ENCODE measurements at places on chromosomes 6 and 20. TPM values are rescaled to one million over a fixed set of nuclear protein-coding genes. Genes with fewer than 3 reads are reported as not detected.

GGTLC1 gene
- not detected for total RNA-seq

APOM gene
- 5.0 TPM for total RNA-seq

- DNase-seq = no peak
Observed at GRCh38 chr6:77036400-77036799, 426.9 kb downstream of the HTR1B start.

DNA sequence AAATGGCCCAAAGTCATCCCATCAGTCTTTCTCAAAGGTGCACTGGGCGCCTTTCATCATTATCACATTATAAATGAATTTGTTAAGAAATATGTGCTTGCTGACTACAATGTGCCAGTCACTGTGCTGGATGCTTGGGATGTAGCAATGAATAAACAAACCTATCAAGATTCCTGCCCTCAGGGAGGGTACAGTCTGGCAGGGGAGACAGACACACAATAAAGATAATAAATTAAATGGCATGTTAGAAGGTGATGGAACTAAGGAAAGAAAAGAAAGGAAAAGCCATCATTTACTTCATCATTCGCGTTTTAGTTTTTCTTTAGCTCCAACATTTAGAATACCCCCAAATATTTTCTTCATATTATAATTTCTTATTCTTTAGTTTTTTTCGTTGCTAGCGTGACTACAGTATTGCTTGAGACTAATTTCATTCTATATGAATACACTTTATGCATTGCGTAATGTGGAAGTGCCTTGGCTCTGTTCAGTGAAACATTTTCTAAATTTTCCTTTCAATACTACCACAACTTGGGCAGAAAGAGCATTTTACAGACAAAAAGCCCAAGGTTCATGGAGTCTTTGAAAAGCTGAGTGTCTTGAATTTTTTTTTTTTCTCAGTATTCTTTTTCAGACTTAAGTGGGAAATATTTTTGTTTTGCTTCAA is 48.7 kb upstream of the CITED2 start:
- no peak for DNase-seq

DNA sequence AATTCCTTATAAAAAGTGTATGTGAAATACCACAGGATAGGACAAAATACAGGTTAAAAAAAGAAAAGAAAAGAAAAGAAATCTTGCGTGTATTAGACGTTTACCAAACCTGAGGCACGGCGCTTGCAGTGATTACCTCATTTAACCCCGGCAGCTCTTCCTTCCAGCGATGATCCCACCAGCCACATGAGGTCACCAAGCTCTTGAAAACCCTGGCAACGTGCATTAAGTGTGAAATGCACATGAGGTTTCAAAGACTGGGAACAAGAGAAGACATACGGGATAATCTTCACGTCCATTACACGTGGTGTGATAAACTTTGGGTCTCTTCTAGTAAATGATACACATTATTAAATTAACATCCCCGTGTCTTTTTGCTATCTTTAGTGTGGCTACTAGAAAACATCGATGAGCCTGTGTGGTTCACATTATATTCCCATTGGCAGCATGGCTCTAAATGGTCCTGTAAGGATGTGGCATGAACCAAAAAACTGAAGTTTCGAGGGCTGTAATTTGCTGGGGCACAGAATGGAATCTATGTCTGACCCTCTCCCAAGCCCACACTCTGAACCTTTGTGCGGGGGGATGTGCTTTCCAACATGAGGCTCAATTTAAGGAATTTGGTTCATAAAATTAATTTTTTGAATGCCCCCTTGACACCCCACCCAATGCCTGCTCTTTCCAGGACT is 59.2 kb upstream of the THBS2 start:
- DNase-seq = no peak
